Stimulated activated CD4-positive, alpha-beta T cell treated with anti-CD3 and anti-CD28 coated beads, Interleukin-1b, Interleukin-23, amount 100 ng/mL, for 48 hours (primary cell): ENCODE measurements at places on chromosomes 2 and 18.

DNA sequence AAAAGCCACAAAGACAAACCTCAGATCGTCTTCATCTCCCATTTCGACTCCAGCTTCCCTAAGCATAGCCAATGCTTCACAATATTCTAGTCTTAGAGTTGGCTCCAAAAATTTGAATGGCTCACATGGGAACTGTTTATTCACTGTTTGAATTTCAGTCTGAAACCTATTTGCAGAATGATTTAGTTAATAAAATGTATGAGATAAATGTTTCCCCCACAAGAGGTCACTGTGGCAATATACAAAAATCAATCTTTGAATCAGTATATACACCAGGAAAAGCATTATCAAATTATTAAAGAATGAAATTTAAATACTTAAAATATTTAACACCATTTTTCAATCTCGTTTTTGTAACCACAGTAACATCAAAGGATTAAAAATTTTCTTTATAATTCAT lies 40.0 kb upstream of the MCM6 start:
- no peak for DNase-seq

DNA sequence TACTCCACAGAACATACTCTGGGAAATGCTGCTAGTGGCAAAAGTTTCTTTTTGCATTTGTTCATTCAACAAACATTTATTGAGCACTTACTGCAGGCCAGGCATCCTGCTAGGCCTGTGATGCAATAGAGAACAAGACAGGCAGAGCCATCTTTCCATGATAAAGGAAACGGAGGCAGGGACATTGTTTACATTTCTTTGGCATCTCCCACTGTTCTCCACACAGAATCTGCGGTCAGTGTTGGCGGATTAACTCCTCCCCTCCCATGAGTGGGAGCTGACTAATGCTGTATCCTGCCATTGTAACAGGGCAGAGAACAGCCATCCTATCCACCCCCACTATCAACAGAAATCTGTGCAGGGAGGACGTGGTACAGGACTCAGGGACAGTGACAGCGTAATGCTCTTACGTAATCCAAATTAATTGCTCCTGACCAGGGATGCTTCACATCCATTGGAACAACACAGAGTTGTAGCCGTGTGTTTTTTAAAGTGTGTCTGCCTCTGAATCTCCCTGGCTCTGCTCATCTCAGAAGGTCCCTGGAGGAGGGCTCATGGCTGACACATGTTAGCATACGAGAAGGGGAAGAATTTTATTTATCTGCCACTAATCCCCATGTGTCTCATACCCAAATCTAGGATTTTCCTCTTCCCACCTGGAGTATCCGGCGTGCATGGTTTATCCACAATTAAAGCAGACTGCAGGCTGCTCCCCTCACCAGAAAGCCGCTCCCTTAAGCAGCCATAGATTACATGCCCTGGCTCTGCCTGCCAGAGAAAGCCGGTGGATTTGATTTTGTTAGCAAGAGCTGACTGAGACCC lies 32.3 kb downstream of the STEAP3 start:
- no peak for DNase-seq

- no peak for DNase-seq
These were observed 8.0 kb downstream of the GLI2 start for GRCh38 chr2:120743657-120744056.

GRCh38 chr18:72086421-72086820 lies 457.7 kb downstream of the CBLN2 start:
- DNase-seq, result no peak

DNA sequence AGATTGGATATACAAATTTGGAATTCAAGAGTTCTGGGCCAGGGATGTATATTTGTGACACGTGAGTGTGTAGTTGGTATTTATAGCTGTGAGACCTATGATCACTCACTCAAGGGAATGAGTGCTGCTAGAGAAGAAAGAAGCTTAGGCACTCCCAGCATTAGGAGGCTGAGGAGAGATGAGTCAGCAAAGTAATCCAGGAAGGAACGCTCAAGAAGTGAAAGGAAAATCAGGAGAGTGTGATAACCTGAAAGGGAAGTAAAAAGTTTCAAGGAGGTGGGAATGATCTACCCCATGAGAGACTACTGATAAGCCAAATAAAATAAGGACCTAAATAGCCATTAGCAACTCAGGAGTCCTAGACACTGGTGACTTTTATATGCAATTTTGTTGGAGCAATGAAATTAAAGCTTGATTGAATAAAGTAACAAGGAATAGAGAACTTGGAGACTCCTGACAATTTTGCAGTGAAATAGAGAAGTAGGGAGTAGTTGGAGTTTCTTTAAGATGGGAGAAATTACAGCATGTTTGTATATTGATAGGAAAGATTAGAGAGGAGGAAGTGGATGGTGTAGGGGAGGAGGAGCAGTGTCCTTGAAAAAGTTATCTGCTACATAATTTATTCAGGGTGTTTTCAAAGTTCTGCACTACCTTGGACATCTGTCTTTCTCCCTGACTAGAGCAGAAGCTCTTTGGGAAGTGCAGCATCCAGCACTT lies 89.9 kb downstream of the UBE2E3 start:
- DNase-seq, result no peak

- DNase-seq, result no peak
These were observed 263.3 kb downstream of the TFCP2L1 start for GRCh38 chr2:121021685-121022084.

DNA sequence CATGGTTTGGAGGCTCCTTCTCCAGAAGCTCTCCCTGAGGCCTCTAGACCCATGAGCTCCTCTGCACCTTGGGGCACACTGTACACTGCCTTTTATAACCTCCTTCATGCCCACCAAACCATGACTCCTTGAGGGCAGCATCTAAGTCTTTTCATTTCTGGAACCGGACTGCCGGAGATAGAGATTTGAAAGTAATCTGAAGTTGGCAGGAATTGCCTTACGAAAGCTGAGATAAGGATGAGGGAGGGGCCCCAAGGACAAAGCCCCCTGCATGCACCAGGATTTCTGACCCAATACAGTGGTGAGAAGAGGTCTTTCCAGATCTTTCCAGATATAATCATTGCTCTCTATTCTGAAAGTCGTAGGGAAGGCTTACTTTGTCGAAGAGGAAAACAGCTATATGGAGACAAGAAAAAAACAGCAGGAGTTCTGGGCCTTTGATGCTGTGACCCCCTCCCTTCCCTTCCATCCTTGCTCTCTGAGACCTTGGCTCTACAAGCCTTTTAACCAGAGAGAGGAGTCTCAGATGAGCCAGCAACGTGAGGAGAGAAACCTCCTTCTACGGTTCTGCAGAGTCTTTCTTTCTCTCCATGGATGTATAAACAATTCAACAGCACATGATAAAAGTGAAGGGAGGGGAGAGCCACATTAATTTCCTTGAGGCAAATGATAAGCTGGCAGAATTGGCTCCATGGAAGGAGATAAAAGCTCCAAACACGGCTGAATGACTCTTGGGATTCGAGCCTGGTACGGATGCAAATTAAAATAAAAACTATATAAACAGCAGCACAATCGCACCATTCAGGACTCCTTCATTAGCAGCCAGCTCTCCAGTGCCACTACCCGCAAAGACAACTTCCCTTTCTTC lies 88.0 kb upstream of the RTN4 start:
- no peak for DNase-seq

- no peak for DNase-seq
These were observed 55.0 kb downstream of the EPB41L3 start for GRCh38 chr18:5488844-5489243.

DNA sequence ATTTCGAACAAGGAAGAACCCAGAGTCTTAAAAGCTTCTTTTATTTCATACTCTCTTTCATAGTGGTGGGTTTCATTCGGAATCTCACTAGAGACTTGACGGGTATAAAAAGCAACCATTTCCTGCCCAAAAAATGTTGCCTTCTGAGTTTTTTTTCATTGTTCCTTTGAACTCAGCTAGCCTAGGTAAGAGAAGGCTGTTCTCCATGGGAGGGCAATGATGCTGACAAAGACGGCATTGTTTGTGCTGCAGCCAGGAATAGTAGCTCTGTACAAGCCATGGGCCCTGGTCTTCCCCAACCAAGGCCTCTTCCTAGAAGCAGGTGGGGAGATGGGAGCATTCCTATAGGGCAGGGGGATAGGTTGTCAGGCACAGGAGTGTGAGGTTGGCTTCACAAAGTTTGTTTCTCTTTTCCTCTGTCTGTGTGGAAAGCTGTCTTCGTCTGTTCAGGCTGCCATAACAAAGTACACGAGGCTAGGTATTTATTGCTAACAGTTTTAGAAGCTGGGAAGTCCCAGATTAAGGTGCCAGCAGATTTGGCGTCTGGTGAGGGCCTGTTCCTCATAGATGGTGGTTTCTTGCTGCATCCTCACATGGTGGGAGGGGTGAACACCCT lies 405.1 kb downstream of the NBAS start:
- DNase-seq, result no peak

DNA sequence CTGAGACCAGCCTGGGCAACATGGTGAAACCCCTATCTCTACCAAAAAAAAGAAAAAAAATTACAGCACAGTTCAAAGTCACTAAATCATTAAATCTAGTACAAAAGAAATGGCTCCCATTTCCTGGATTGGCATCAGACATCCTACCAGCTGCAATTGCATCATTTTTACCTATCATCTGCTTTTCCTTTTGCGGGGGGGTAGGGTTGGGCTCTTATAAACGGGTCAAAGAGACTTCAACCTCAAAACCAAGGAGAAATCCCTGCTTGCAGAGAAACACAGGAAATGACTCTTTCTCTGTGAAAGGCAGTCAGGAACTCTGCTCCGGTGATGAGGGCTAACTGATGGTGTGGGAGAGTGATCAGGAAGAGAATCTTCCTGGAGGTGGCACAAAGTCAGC lies 45.3 kb upstream of the RFX8 start:
- no peak for DNase-seq

DNA sequence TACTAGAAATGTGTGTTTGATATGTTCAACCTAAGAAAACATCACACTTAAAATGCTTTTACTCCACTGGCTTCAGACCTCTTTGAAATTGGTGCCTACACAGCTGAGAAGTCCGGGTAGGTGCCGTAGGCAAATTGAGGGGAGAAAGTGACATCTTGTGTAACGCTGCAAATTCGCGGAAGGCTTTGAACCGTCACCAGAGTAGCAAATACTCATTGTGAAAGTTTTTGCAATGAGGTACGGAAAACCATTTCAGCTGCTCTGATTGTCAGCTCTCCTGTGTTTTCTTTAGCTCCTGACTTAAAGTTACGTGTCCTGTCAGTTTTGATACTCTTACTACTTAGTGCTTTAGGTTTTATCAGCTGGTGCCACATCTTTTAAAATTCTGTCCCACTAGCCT lies 224.5 kb downstream of the FAM210A start:
- DNase-seq, result peak; percentile 55

GRCh38 chr2:176746411-176746810 lies 466.2 kb upstream of the HNRNPA3 start:
- no peak for DNase-seq

DNA sequence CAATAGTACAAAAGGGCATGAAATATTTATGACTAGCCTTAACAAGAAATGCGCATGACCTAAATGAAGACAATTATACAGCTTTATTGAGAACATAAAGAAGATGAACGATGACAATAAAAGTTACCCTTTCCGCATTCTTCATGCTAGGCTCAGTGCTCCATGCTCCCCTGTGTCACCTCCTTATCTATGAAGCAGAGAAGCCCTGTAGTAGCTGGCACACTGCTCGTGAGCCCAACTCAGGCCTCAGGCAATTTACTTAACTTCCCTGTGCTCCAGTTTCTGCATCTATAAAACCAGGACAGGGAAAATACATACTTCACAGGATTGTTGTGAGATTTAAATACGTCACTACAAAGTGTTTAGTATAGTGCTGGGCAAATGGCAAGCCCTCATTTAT lies 34.5 kb upstream of the NABP1 start:
- DNase-seq, result no peak

- DNase-seq, result no peak
These were observed 46.3 kb upstream of the VPS54 start for GRCh38 chr2:64065516-64065915.

DNA sequence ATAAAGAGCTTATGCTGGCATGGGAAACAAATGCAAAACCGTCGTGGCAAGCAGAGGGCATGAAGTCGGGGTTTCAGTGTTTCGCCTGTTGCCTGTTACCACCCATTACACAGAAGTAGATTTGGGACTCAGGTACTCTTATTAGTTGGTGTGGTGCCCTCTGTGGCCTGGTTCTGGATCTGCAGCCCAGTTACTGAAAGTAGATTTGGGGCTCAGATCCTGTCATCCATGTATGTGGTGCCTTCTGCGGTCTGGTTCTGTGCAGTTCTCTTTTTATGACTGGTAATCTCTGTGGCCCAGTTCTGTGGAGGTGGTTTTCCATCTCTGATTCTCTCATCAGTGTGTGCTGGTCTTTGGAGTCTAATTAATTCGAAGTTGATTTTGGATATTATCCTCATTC lies 45.2 kb downstream of the ADNP2 start:
- DNase-seq, result peak; percentile 54

DNA sequence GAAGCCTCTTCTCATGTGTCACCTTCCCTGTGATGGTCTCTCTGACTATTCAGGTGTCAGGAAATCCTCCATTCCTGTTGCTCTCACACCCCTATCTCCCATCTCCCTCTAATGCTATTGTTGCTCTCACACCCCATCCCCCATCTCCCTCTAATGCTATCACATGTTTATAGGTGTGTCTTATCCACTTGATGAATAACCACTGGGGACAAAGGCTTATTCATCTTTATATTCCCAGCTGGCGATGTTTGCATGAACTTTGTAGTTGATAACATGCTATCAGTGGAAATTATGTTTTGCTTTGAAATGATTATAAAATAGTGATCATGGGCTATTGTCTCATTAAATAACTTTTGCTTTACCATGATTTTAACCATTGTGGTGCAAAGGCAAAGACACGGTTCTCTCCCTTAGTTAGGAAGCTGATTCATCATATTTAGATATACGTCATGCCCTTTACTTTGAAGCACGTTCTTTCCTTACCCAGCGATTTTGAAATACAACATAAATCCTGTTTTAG lies 220.5 kb downstream of the PMAIP1 start:
- no peak for DNase-seq

DNA sequence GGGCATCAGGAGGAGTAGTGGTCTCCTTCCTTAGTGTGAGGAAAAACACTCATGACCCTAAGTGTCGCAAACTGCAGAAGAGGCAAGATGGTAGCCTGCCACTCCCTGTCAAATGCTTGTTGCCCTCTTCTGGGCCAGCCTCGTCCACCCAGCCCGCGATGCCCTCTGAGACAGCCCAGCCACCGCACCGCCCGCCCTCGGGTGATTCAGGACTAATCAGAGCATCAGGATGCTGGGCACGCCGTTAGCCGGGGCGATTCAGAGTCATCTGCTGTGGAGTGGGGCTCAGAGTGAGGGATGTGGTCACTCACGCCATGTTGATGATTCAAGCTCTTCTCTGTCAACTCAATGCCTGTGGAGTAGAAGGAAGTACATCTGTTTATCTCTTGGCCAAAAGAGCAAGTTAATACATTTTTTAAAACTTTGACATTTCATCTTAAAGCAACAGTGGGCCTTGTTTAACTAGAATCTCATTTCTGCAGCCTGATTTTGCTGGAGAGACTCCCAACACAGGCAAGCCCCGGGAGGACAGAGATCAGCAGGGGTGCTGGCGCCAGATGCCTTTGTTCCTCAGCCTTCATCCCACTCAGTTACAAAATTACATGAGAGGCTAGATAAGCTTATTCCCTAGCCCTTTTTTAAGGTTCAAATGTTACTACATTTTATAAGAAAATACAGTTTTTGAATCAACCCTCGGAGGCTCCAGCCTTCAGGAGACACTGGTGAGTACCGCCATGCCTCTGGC lies 79.0 kb downstream of the TMEM18 start:
- no peak for DNase-seq

- DNase-seq, result no peak
These were observed 119.1 kb upstream of the OTX1 start for GRCh38 chr2:62931536-62931935.
